Panc1 (cell line): ENCODE measurements at places on chromosomes 2 and 18.

- DNase-seq = no peak
These were observed 3.8 kb downstream of the ACTG2 start for GRCh38 chr2:73896362-73897239.

GRCh38 chr2:151326554-151326953 is 30.8 kb upstream of the TNFAIP6 start:
- no peak for DNase-seq

DNA sequence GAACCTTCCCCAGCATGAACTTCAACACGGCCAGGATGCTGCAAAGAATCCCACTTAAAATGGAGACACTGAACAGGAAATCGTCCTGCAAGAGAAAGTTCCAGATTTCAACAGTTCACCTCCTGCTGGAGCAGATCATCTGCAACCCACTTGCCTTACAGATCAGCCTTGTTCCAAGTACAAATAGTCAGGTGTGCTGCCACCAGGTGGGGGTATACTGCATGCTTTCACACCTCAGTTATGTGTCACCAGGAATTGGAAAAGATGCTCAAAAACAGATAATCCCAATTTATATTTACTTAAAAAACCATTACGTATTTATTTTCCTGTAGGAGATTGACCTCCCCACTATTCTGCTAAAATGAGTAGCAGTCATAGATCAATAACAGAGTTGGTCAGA is 212.3 kb downstream of the MGAT5 start:
- no peak for DNase-seq

DNA sequence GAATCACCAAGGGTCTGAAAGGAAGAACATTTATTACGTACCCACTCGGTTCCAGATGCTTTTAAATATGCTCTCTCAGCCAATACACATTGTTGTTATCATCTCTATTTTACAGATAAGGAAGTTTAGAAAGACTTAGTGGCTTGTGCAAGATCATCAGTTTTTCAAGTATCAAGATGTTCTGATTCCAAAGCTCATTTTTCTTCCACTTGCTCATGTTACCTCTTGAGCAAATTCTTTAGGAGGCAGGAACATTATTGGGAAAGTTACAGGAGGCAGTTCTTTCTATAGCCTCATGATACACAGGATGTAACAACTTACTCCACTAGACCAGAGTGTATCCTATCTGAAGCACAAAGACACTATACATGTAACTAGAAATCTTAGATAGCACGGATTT is 65.0 kb upstream of the MMADHC start:
- no peak for DNase-seq

DNA sequence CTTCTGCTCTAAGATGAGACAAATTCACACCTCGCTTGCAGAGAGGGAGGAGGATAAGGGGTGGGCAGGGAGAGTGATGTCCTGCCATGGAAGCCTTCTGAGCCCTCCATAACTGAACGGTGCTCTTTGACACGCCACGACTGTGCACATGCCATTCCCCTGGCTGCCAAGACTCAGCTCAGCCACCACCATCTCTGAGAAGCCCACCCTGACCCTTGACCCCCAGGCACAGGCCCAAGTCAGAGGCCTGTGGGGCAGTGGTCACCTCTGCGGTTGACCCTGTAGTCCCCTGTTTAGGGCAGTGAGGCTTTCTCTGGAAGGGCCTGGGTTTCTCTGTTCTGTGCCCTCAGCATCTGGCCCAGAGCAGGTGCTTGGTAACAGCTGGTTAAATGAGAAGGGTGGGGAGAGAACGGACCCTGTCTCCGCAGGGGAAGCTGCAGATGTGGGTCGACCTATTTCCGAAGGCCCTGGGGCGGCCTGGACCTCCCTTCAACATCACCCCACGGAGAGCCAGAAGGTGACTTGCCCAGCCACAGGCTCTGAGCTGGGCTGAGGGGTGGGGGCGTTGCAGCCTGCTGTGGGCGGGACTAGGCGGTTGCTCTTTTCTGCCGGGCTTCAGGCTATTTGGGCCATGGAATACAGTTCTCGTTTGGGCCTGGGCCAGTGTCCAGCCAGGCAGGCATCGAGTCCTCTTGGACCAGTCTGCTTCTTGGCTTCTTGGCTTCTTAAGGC is 215.1 kb downstream of the DYSF start:
- no peak for DNase-seq
